ENCODE measurements at places on chromosomes 1 and 21.

DNA sequence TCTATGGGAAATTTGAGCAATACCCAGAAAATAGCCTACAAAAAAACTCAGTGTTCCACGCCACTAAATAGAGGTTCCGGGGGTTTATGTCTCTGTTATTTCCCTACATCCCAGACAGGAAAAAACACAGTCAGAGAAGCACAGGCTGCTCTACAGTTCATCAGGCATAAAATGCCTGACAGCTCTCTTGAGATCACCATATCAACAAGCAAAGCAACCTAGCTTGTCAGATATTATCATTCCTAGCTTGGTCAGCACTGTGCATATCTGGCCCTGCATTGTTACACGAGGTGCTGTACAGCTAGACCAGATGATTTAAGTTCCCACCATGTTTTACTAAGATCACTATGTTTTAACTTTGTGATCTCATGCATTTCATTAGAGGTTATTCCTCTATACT, 172.6 kb downstream of the PTPRC start:
- no peak for DNase-seq

DNA sequence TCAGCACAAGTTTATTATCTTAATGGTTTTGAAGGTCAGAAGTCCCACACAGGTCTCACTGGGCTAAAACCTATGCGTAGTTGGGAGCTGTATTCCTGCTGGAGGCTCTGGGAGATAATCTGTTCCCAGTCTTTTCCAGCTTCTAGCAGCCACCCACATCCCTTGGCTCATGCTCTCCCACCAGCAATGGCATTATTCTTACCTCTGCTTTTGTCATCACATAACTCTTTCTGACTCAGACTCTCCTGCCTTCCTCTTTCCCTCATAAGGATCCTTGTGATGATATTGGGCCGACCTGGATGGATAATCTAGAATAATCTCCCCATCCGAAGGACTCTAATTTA, 122.2 kb upstream of the PRDX6 start:
- DNase-seq: no peak

DNA sequence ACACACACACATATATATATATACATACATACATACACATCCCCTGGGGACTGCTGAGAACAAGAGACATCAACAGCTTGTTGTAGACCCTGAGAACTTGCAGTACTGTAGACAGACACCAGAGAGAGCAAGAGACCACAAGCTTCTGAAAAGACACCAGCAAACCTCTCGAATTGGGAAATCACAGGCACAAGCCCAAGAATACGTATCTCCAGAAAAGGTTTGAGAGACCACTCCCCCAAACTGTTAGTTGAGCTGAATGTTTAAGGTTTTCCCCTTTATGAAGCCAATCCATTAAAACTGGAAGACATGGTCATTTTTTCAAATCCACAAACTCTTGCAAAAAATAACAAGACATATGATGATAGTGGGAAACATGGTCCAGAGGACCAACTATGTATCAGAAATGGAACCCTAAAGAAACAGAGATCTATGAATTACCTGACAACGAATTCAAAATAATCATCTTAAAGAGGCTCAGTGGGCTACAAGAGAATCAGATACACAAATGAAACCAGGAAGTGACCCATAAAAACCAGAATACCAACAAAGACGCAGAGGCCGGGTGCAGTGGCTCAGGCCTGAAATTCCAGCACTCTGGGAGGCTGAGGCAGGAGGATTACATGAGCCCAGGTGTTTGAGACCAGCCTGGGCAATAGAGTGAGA, 45.1 kb downstream of the SLC2A1 start:
- peak; percentile 68 for DNase-seq

DNA sequence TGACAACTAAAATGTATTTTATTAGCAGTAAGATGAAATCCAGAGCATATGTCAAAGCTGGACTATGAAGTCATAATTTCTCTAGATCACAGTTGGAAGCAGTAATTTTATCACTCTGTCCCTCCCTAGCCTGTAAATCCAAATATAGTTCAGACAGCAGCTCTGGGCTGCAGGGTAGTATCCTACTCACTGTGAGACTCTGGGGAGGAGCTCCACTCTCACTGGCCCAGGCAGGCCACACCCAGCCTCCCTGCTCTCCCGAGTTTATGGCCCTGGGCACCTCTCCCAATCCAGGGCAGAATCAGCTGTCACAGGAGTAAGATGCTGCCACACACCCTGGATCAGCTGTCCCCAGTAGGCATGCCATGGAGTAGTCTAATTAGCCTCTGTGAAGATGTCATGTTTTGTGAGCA, 131.1 kb downstream of the HLCS start:
- DNase-seq: no peak

DNA sequence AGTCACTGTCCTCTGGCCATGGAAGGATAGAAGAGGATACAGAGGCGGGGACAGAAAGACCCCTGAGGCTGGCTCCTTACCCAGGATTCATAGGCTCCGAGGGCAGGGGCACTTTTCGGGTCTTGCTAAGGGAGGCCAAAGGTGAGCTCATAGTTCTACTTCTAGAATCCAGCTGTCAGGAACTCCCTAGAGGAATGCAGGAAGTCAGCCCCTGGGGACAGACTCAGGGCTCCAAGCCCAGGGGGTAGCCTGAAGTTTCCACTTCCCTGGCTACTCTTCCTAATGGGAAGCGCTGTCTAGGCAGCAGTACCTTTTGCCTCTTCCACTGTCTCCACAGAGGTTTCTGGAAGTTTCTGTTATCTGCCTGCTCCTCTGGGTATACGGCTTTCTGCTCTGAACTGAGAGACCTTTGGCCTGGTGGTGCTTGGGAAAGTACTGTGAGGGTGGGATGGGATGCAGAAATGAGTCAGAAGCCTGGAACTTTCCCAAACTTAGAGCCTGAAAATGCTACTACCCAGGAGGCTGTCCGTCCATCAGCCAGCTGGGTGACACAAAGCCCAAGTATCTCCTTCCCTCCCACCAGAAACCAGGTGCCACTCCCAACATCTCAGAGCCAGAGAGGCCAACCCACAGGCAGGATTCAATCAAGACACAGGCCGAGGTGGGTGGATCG, 3.6 kb downstream of the UBXN11 start:
- DNase-seq: no peak

GRCh38 chr1:160978510-160978927, 23.9 kb upstream of the ITLN2 start:
- no peak for DNase-seq

- no peak for DNase-seq
These were observed 28.1 kb upstream of the AK4 start for GRCh38 chr1:65119951-65120350.

- peak; percentile 22 for DNase-seq
These were observed 45.3 kb upstream of the ARHGEF10L start for GRCh38 chr1:17494114-17494729.

DNA sequence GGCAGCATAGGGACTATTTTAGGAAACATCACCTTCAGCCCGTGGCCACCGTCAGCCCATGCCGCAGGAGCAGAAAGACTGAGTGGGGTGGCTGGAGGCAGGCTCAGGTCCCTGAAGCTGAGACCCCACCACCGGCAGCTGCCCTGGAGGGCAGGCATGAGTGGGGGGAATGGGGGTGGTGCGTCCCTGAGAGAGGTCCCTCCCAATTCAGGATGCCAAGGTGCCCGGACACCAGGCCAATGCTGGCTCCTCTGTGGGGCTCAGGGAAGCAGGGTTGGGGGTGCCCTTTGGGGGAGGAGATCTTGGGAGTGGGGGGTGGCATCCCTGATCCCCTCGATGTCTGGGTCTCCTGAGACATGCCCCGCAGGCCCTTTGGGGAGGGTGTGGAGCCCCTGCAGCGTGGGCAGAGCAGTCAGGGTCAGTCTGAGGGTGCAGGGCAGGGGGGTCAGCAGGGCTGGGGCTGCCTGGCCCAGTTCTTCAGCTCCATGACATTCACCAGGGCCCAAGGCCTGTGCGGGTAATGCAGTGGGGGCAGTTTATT, 998 bp upstream of the TTC34 start:
- no peak for DNase-seq

DNA sequence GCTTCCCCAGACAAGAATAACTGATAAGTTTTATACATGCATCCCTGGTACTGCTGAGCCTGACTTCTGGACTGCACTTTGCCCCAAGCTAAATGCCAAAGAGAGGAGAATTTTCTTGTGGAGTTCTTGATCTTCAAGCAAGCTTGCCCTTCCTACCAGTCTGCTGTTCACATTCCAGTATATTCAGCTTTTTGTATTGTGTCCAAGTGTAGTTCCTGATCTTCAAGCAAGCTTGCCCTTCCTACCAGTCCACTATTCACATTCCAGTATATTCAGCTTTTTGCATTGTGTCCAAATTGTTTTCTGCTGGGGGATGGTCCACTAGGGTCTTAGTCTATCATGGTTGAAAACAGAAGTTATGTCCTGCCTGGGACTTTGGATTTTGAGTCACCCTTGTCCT, 894 bp upstream of the TSEN15 start:
- no peak for DNase-seq

DNA sequence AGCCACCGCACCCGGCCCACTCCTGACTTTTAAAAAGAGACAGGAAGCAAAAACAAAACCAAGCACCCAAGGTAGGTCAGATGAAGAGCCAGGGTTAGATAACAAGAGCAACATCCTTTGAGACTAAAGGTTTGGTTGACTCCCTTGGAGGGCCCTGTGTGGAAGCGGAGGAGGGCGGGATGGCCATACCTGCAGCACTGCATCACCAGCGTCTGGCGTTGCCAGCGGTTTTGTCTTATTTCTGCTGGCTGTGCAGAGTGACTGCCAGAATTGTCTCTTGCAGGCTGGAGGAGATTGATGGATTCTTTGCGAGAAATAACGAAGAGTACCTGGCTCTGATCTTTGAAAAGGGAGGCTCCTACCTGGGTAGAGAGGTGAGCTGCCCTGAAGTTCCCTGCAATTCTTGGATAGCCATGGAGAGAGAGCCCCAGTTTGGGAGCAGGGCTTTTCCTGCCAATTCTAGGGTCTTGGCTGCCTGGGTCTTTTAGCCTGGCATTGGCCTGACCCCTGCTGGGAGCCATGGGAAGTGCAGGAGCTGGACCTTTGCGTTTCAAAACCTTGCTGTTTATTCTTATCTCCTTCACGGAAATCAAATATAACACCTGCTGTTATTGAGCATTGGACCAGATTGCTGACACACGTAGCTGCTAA, 24.0 kb downstream of the QSOX1 start:
- no peak for DNase-seq
